ENCODE measurements at places on chromosomes 11 and 22. TPM values are rescaled to one million over a fixed set of nuclear protein-coding genes. Genes with fewer than 3 reads are reported as not detected.

The CST6 gene
- 0.45 TPM for total RNA-seq

The NPAS4 gene
- total RNA-seq: not detected

The ACTN3 gene
- 0.07 TPM for total RNA-seq

The OSM gene
- total RNA-seq: 62.8 TPM

The IGLL1 gene
- not detected for total RNA-seq

The DNAJB7 gene
- total RNA-seq: not detected

The SMC1B gene
- 0.59 TPM for total RNA-seq

The GCAT gene
- total RNA-seq: 28.9 TPM

The RAG2 gene
- not detected for total RNA-seq

The F2 gene
- total RNA-seq: not detected

The POTEH gene
- not detected for total RNA-seq

The MYOD1 gene
- total RNA-seq: not detected

The CDHR5 gene
- not detected for total RNA-seq

The KRTAP5-10 gene
- not detected for total RNA-seq

The SLC22A12 gene
- total RNA-seq: not detected

DNA sequence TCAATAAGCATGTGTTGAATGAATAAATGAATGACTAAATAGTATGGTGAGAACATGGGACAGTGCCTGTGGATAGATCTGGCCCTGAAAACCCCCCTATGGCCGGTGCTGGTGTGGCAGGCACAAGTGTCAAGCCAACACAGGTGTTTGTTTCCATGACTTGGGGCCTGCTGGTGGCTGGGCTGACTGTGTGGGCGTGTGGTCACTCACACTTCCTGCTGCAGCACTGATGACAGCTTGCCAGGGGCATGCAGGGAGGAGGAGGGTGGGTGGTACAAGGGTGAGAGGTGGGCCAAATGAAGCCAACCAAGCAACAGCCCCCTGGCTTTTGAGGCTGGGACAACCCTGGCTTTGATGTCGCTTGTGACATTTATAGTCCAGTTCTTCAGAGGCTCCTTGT is 30.3 kb upstream of the ABCC8 start:
- H3K4me3 ChIP-seq: no peak overlapping the region
- no peaks in the 10 kb centered on the region for H3K36me3 ChIP-seq
- H3K4me1 ChIP-seq: no peaks in the 10 kb centered on the region
- DNase-seq: no peak
- H3K27ac ChIP-seq: no peak overlapping the region
- peaks cover 25% of the 10 kb centered on the region for H3K27me3 ChIP-seq

GRCh38 chr11:14225666-14226065 is 133.3 kb downstream of the RRAS2 start:
- H3K4me1 ChIP-seq: peaks cover 2% of the 10 kb centered on the region
- DNase-seq: no peak
- peaks cover 5% of the 10 kb centered on the region for H3K27me3 ChIP-seq

DNA sequence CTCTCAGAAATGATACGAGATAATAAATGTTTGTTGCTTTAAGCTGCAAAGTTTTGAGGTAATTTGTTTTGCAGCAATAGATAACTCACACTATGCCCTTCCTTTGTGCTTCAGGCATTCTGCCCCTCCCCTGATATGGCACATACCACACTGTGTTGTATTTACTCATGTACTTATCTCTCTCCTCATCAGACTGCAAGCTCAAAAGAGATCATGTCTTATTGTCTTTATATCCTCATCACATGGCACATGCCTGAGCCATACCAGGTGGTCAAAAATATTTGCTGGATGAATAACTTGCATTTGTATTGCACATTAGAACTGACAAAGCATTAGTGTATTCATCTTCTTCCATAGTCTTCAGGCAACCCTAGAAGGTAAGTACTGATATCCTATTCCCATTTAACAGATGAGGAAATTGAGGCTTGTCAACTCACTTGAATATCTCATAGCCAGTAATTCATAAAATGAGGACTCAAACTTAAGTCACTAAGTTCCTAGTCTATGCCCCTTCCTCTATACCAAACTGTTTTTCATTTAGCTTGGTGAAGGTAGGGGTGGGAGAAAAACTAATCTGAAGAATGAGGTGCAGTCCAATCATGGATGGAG is 83.9 kb upstream of the EED start:
- no peak overlapping the region for H3K4me3 ChIP-seq
- peaks cover 3% of the 10 kb centered on the region for H3K27me3 ChIP-seq
- peaks cover 16% of the 10 kb centered on the region for H3K4me1 ChIP-seq
- no peaks in the 10 kb centered on the region for H3K36me3 ChIP-seq

GRCh38 chr22:22201185-22201929 is 43.2 kb upstream of the VPREB1 start:
- peaks cover 3% of the 10 kb centered on the region for H3K4me1 ChIP-seq
- H3K27me3 ChIP-seq: peaks cover 10% of the 10 kb centered on the region
- no peak overlapping the region for H3K4me3 ChIP-seq
- DNase-seq: peak; percentile 90
- no peak overlapping the region for H3K27ac ChIP-seq
- H3K36me3 ChIP-seq: no peaks in the 10 kb centered on the region

- no peaks in the 10 kb centered on the region for H3K27me3 ChIP-seq
- no peak overlapping the region for H3K27ac ChIP-seq
- no peaks in the 10 kb centered on the region for H3K4me1 ChIP-seq
- H3K4me3 ChIP-seq: no peak overlapping the region
- peaks cover 14% of the 10 kb centered on the region for H3K36me3 ChIP-seq
These were observed 593 bp downstream of the SSH3 start for GRCh38 chr11:67303835-67304411.

DNA sequence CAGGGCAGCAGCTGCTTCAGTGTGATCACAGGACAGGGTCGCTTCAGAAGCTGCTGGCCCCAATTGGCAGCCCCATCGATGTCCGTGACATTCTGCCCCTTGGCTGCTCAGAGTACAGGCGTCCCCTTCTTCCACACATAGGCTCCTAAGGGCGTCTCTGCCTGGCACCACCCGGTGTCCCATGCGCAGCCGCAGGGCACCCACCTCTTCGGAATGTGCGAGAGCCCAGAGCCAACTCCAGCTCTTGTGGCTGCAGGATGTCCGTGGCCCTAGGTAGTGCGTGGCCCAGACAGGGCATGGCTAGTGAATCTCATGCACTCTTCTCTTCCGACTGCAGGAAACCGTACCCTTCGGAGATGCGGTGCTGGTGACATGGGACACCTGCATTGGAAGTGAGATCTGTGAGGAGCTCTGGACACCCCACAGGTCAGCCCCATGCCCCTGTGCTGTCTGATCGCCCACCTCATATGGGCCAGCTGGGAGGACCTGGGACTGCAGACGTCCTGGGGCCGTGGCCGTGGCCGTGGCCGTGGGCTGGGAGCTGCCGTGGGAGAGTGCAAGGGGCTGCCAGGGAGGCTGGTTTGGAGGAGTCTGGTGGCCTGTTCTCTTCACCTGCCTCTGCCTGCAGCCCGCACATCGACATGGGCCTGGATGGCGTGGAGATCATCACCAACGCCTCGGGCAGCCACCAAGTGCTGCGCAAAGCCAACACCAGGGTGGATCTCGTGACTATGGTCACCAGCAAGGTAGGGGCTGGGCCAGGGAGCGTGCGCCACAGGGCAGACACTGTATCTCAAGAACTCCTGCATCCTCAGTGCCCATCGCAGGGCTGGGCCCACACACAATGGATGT is 20.2 kb downstream of the NADSYN1 start:
- H3K27me3 ChIP-seq: no peaks in the 10 kb centered on the region
- DNase-seq: no peak
- no peaks in the 10 kb centered on the region for H3K4me1 ChIP-seq
- H3K27ac ChIP-seq: no peak overlapping the region

DNA sequence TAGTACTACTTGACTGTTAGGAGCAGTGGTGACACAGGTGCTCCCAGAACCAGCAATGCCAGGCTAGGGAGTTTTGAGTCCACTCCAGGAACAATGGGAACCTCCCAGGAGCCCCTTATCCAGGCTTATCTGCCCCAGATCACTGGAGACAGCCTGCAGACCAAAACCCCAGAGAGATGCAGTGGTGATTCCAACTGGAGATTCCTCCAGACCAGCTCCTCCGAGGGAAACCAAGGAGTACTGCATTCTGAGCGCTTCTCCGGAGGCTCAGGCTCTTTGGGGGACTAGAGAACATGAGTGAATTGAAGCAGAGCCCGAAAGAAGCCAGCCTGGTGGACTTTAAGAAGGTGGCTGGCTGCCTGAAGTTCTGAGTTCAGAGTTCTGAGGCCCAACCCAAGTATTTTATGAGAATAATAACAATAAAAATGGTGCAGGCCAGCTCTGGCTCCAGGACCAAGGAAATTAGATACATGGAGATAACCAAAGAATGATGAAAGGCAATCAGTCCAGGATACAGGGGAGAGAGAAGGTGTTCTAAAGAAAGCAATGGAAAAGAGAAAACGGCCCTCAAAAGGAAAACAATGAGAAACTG is 1.3 kb upstream of the TMEM25 start:
- no peak for DNase-seq
- H3K4me1 ChIP-seq: peaks cover 24% of the 10 kb centered on the region
- peak overlapping the region; percentile 84 for H3K4me3 ChIP-seq
- H3K27me3 ChIP-seq: no peaks in the 10 kb centered on the region
- peaks cover 7% of the 10 kb centered on the region for H3K36me3 ChIP-seq

GRCh38 chr22:29310065-29310862 is 3.8 kb downstream of the GAS2L1 start:
- H3K27ac ChIP-seq: peak overlapping the region; percentile 72
- H3K4me3 ChIP-seq: no peak overlapping the region
- no peaks in the 10 kb centered on the region for H3K36me3 ChIP-seq
- peaks cover 31% of the 10 kb centered on the region for H3K27me3 ChIP-seq
- peaks cover 14% of the 10 kb centered on the region for H3K4me1 ChIP-seq

DNA sequence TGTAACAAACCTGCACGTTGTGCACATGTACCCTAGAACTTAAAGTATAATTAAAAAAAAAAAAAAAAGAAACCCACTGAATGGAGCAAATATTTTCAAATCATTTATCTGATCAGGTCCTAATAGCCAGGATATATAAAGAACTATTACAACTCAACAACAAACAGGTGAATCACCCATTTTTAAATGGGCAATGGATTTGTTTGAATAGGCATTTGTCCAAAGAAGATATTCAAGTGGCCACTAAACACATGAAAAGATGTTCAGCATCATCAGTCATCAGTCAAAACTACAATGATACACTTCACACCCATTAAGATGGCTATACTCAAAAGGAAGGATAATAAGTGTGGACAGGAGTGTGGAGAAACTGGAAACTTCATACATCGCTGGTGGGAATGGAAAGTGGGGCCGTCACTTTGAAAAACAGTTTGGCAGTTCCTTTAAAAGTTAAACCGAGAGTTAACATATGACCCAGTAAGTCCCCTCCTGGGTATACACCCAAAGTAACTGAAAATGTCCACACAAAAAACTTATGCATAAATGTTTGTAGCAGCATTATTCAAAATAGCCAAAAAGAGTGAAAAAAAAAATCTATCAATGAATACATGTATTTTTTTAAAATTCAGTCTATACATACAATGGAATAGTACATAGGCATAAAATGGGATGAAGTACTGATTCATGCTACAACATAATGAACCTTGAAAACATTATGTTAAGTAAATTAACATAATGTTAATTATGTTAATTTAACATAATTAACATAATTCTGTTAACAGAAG is 53.1 kb downstream of the ARRB1 start:
- H3K27ac ChIP-seq: no peak overlapping the region
- H3K36me3 ChIP-seq: peaks cover 6% of the 10 kb centered on the region
- H3K4me3 ChIP-seq: no peak overlapping the region
- DNase-seq: no peak

- H3K36me3 ChIP-seq: no peaks in the 10 kb centered on the region
- H3K4me3 ChIP-seq: no peak overlapping the region
- DNase-seq: no peak
- no peak overlapping the region for H3K27ac ChIP-seq
- H3K27me3 ChIP-seq: peaks cover 3% of the 10 kb centered on the region
These were observed 8.9 kb upstream of the SEPTIN5 start for GRCh38 chr22:19705181-19705934.

DNA sequence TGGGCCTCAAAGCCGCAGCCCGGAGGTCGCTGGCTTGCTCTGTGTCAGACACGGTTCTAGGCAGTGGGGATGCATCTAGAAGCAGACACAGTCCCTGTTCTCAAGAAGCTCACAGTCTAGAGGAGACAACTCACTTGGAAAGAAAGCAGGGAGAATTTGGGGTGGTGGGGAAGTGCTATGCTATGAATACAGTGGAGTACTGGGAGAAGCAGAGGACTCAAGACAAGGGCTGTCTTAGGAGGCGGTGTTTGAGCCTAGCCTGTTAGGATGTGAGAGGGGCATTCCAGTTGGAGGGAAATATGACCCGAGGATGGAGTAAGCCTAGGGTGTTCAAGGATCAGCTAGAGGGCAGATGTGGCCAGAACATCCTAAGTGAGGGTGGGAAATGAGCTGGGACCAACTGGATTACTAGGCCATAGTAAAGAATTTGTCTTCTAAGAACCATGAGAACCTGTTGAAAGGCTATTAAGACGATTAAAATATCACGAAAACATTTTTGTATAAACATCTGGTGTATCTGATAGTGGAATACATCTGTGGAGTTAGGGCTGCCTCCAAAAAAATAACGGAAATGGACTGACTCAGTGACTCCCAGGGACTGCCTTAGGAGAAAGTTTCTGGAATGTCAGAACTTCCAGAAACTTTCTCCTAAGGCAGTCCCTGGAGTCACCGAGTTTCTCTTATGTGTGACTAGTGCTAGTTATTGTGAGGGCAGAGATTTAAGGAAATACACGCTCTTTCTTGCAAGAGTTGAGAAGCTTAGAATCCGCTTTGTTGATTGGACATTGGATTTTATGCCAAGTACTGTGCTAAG is 1.1 kb upstream of the PITPNB start:
- peaks cover 56% of the 10 kb centered on the region for H3K4me1 ChIP-seq
- H3K27me3 ChIP-seq: peaks cover 4% of the 10 kb centered on the region
- peaks cover 45% of the 10 kb centered on the region for H3K36me3 ChIP-seq
- H3K27ac ChIP-seq: peak overlapping the region; percentile 99

- peaks cover 18% of the 10 kb centered on the region for H3K4me1 ChIP-seq
- H3K4me3 ChIP-seq: no peak overlapping the region
- H3K27me3 ChIP-seq: no peaks in the 10 kb centered on the region
These were observed 17.3 kb downstream of the RNF121 start for GRCh38 chr11:71946144-71946571.

DNA sequence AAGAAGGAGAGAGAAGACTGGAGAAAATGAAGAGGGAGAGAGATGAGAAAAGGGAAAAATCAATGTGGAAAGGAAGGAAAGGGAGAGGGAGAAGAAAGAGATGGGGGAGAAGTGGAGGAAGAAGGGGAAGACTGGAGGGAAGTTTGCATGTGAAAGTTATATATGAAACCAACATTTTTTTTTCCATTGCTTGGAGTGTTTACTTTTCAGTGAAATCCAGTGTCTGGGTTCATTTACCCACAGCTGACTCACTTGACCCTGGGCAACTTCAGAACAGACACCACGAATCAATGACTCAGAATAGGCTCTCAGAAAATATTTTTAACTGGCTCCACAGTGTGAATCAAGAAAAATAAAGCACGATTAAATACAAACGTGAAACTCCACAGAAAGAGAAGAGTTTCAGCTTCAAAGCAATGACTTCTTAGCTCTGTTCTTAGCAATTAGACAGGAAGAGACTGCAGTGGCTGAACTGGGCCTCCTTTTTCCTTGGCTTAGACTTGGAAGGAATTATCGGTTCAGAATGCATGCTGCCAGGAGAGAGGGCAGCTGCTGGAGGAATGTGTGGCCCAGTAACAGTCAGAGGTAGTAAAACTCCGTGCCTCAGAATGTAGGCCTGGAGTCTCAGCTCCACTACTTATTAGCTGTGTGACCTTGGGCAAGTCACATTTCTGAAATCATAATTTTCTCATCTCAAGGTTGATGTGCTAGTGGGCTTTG is 237.5 kb downstream of the MIAT start:
- H3K27ac ChIP-seq: peak overlapping the region; percentile 44
- H3K36me3 ChIP-seq: no peaks in the 10 kb centered on the region
- no peak for DNase-seq
- H3K27me3 ChIP-seq: peaks cover 7% of the 10 kb centered on the region

- H3K4me3 ChIP-seq: no peak overlapping the region
- no peaks in the 10 kb centered on the region for H3K36me3 ChIP-seq
- peaks cover 14% of the 10 kb centered on the region for H3K27me3 ChIP-seq
- H3K4me1 ChIP-seq: peaks cover 11% of the 10 kb centered on the region
- H3K27ac ChIP-seq: no peak overlapping the region
- no peak for DNase-seq
These were observed 24.5 kb upstream of the DGKZ start for GRCh38 chr11:46322759-46323158.
